ENCODE measurements at places on chromosomes 7 and 10.

- no peak for DNase-seq
These were observed 59.1 kb upstream of the ZNF32 start for GRCh38 chr10:43707770-43708169.

GRCh38 chr7:138625084-138625848, 75.9 kb downstream of the SVOPL start:
- no peak for DNase-seq

- no peak for DNase-seq
These were observed 3.9 kb downstream of the CARD11 start for GRCh38 chr7:3039787-3040186.

GRCh38 chr10:51892965-51893658, 193.7 kb upstream of the CSTF2T start:
- peak; percentile 42 for DNase-seq

- DNase-seq: no peak
These were observed 316.5 kb upstream of the PHF14 start for GRCh38 chr7:10657201-10657600.

DNA sequence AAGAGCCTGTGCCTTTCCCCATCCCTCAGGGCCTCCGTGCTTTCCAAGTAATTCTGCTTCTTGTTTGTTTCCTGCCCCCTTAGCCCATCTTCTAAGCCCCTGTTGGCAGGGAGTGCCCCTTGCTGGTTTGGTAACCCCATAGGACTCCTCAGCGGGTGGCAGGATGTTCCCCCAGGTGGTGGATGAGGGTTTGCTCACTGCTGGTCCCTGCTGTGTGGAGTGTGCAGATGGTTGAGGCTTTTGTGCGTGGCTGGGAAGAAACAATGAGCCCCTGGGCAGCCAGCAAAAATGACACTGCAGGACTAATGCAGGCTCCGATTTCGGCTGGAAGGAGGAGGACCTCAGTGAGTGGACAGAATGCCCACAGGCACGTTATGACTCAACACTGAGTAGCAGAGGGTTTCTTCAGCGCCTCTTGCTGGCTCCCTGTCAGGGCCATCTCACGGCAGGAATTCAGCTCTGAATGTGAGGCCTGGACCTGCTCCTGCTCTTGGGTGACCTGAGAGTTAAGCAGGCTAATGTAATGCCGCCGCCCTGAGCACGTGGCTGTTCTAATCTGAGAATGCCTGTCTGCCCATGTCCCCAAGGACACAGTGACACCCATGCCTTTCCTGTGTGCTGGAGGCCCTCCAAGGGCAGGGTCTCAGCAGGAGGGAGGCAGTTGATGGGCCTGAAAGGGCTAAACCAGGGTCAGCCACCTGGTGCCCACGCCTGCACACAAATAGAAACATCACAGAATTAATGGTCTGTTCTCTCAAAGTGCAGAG, 16.6 kb downstream of the BAG3 start:
- DNase-seq: peak; percentile 85

- no peak for DNase-seq
These were observed 15.9 kb upstream of the SLC25A16 start for GRCh38 chr10:68543004-68543918.

DNA sequence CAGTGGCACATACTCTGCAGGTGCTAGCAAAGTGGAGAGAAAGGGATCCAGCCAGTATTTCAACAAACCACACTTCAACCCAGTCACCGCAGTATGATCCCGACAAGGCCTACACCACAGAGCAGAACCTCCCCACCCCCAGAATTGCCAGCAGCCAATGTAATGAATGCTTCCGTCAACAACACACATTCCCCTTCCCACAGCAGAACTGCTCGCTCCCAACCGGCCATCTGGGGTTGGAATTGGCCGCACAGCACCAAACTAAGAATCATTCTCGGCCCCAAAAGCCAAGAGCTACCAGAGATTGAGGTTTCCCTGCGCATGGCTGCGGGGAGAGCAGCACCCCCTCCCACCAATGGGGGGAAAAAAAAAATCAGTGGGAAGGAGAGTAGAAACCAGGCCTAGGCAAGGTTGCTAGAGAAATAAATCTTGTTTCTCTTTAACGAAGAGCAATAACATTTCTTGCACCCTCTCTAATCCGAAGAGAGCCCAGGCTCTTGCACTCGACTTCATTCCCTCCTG, 1.1 kb downstream of the WASL start:
- DNase-seq: peak; percentile 61

- peak; percentile 51 for DNase-seq
These were observed 335.3 kb downstream of the GFRA1 start for GRCh38 chr10:115937768-115938056.

DNA sequence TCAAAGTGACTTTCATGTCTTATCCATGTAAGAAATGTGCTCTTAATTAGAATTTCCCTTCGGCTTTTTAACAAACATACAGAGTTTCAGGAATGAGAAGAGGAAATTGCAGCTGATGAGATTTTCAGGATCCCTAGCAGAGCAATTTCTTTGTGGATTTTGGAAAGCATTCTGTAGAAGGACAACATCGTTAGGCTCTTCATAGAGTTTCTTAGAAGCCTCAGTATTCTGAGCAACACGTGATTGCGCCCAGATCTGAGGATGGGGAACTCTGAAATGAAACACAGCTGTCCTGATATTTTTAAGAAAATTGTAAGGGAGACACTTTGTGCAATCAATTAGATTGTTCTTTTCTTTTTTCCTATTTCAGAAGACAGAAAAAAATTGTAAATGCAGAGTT, 85.8 kb downstream of the LHFPL3 start:
- no peak for DNase-seq

DNA sequence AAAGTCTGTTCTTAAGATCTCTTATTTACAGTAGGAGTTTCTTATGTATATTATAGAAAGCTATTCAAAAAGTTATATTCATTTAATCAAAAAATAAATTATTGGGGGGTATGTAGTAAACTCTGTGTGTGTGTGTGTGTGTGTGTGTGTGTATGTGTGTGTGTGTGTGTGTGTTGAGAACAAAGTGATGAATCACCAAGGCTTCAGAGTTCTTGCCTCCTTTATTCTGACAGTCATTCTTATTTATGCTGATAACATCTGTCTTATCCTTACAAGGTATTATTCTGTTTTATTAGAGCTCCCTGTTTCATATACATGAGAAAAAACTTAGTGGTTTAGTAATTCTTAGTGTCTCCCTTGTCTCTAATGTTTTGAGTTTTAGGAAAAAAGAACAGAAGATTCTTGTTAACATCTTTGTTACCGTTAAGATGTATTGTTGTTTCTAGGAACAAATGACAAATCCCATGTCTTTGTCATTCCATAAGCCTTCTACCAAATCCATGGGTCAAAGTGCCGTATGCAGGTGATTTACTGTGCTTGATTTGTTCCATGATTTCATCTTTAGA, 424.0 kb downstream of the EXOC4 start:
- DNase-seq: no peak

DNA sequence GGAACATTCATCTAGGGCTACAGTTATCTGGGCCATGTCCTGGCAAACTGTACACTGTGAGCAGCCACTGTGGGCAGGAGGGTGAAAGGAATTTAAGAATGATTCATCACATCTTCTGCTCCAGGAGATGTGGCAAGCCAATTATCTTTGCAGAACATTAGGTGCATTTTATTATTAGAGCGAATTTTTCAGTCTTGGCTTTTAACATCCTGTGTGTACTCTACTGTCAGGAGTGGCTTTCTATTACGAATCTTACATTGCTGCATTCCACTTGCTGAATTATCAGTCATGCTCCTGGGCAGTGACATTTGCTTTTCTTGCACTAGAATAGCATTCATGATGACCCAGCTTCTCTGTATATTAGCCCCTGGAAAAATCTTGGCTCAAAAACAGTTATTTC, 109.2 kb upstream of the TARP start:
- DNase-seq: no peak

- DNase-seq: no peak
These were observed 25.9 kb upstream of the GALNT11 start for GRCh38 chr7:151999424-152000090.

GRCh38 chr10:24331457-24331856, 122.5 kb downstream of the KIAA1217 start:
- no peak for DNase-seq

DNA sequence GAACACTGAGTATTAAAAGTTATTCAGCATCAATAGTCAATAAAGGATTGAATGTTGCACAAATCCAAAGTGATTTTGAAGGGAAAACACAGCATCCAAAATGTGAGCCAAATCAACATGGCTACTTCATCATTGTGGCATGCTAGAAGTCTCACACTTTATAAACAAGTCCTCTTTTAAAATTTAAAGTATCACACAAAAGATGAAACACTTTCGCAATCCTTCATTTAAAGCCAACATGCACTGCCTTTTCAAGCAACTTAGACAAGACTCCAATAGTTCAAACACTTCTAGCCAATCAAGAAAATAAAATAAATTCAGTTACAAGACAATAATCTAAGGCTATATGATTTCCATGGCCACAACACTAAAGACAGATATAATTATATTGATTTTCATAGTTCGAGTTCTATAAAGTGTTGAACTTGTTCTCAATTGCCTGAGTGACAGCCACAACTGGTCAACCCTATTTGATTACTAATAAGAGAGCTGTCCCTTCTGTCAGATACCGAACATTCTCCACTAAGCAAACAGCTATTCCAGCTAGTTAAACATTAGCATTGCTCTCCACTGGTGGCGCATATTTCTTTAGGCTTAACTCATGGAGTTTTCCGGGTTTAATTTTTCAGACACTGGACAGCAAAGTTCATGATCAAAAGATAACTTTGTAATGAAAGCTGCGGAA, 8.3 kb downstream of the EBF3 start:
- DNase-seq: no peak

GRCh38 chr10:58531084-58531695, 18.5 kb downstream of the BICC1 start:
- DNase-seq: peak; percentile 32

GRCh38 chr7:426510-426909, 93.1 kb downstream of the PDGFA start:
- no peak for DNase-seq

DNA sequence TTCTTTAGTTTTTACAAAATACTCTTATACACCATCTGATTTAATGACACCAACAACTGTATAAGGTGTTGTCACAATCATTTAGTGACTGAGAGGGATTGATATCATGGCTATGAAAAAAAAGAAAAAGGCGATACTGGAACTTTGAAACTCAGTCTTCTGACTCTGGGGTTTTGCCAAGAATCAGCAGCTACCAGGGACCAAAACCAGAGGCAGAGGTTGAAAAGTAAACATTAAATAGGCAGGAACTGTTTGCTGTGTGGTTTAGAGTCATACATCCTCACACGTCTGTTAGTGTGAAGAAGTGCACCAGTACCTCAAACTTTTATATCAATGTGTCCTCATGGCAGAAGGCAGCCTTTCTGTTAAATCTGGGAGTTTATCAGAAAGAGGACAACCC, 19.9 kb upstream of the GGCT start:
- peak; percentile 12 for DNase-seq

DNA sequence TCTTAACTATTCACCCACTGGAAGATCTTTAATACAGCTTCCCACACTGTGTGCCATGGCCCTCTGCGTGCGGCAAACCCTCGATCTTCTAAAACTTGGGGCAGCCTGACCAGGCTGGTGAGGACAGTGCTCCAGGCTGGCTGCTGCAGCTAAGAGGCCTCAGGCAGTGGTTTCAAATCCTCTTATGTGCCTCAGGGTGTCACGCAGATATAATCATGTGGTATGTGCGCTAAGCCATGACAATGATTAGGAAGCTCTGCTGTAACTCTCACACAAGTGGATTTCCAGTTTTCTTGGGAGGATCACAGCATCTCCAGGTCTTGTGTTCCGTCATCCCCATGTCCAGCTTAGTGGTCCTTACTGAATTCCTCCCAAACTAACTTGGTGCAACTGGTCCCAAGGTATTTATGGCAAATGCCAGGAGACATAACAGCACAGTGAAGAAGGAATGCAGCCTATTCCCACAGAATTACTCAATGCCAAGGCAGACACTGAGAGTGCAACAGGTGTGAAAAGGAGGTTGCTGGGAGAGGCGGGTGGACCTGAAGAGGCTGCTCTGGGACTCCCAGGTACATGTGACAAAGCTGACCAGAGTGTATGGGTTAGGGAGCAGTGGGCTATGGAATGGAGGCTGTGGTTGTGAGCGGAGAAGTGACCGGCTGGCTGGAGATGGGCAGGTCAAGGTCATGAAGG, 2.3 kb downstream of the HPS1 start:
- DNase-seq: no peak

- DNase-seq: no peak
These were observed 4.8 kb downstream of the BTRC start for GRCh38 chr10:101358706-101359300.

DNA sequence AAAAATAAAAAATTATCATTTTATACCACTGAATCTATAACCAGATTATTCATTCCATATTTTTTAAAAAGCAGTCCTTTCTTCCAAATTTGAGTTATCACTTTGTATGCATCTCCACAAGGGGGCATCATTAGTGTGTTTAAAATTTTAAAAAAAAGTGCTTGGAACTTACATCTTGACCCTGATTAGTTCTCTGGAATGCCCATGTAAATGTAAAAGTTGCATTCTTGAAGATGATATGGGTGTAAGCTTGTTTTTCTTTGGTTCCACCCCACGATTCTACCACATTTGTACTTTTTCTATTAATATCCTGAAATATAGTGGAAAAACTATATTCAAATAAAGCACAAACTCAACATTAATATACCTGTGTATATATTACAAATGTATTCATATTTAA, 144.9 kb downstream of the ELAPOR2 start:
- no peak for DNase-seq

DNA sequence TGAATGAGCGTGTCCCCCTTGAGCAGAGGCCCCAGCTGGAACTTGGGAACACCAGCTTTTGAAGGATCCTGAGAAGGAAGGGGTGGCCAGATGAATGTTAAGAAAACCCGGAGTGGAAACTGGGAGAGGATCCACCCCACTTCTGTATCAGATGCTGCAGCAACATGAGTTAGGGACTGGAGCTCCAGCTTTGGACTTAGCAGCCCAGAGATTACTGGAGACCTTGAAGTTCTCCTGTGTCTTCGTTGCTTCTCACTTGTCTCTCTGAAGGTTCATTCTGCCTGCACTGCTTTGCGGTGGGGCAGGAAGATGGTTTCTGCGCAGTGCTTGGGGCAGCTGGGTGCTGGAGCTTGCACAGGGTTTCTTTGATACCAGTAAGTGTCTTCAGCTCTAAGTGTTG, 9.3 kb downstream of the TMEM248 start:
- no peak for DNase-seq

DNA sequence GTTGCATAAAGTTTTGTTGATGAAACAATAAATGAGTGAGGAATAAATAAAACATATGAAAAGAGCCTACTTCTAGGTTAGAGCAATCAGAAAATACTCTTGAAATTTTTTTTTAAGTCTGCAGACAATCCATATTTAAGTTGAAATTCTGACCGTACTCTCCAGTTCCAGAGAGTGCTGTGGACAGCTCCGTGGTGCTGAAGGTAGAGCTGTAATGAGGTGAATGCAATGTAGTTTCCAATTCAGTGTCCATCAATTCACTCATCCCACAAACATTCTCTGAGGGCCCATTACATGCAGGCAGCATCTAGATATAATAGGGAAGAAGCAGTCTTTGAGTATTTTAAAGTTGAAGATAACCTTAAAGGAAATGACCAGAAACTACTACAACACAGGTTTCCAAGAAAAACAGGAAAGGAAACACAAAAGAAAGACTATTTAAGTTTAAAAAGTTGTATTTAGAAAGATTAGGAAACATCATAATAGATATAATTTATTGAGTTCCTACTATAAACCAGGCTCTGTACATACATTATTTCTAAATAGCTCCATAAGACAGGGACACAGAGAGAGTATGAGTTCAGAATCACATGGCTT, 44.0 kb upstream of the CRTAC1 start:
- no peak for DNase-seq

Measured in NCI-H345 (cell line).